GOT3 (cell line): ENCODE measurements at places on chromosomes 6 and 20.

- DNase-seq: no peak
Observed at GRCh38 chr6:31805939-31806469, 762 bp downstream of the LSM2 start.

- no peak for DNase-seq
Observed at GRCh38 chr6:34318499-34319470, 70.0 kb upstream of the SMIM29 start.

DNA sequence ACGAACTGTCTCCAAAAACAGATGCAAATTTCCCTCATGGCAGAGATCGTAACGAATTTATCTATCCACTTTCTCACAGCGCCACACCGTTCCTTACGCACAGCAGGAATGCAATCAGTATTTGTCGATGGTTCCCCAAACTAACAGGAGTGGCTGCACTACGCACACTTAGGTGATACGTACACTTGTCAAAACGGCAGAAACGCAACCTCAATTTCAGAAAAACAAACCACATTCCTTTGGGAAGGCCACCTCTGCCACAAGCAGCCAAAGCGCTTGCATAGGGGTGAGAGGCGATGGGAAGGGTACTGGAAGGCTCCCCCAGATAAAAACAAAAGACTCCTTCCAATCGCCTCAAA is 638 bp downstream of the MDN1 start:
- DNase-seq: no peak

GRCh38 chr6:133741375-133741861 is 147.5 kb upstream of the TCF21 start:
- DNase-seq: no peak

GRCh38 chr6:161057103-161058091 is 65.8 kb downstream of the MAP3K4 start:
- no peak for DNase-seq

DNA sequence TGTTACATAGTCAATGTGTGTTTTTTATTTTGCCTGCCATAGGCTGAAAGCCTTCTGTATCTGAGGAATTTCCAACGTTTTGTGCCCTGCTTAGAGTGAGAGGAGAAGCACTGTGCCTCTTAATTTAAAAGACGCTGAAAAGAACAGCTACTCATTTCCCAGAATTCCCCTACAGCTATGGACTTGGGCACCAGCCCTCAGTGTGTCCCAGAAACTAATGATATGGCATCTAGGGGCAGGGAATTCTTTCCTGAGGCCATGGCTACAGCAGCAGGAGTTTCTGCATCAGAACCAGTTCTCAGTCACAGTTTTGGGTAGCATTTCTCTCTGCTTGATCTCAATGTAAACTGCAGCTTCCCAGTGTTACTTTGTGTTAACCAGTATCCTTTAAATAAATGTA is 20.2 kb downstream of the OPN5 start:
- no peak for DNase-seq

DNA sequence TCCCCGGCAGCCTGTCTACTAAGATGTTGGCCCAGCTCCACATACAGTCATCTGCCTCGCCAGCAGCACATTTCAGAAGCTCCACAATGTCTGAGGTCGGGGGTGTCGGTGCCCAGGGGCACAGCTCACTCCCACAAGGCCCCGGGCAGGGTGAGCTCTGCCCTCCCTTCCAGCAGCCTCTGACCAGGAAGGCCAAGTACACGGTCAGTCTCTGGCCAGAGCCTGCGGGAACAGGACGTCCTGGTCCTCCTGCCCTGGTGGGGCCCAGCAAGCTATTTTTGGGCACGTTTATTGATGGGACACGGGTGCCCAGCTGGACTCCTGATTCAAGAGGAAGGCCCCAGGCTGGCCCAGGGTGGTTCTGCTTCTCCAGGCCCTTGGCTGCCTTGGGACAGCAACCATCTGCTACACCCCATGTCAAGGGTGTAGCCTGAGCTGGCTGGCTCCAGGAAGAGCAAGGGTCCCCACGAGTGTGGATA is 114.9 kb upstream of the PTPN1 start:
- DNase-seq: no peak

- no peak for DNase-seq
Observed at GRCh38 chr6:106525882-106526275, 103.4 kb downstream of the RTN4IP1 start.

DNA sequence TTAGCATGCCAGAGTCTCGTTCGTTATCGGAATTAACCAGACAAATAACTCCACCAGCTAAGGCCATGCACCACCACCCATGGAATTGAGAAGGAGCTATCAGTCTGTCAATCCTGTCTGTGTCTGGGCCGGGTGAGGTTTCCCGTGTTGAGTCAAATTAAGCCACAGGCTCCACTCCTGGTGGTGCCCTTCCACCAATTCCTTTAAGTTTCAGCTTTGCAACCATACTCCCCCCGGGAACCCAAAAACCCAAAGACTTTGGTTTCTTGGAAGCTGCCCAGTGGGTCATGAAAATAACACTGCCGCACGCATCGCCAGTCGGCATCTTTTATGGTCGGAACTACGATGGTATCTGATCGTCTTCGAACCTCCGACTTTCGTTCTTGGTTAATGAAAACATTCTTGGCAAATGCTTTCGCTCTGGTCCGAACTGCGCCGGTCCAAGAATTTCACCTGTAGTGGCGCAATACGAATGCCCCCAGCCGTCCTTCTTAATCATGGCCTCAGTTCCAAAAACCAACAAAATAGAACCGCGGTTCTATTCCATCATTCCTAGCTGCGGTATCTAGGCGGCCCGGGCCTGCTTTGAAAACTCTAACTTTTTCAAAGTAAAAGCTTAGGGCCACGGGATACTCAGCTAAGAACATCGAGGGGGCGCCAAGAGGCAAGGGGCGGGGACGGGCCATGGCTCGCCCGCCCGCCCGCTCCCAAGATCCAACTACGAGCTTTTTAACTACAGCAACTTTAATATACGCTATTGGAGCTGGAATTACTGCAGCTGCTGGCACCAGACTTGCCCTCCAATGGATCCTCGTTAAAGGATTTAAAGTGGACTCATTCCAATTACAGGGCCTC is 1958.5 kb upstream of the DEFB115 start:
- no peak for DNase-seq
